ENCODE measurements at places on chromosomes 2 and 18.

GRCh38 chr2:241189093-241189855 lies 797 bp downstream of the ANO7 start:
- no peak for DNase-seq

GRCh38 chr2:71210292-71210691 lies 16.6 kb downstream of the PAIP2B start:
- no peak for DNase-seq

GRCh38 chr2:10080536-10081304 lies 509 bp upstream of the CYS1 start:
- DNase-seq = peak; percentile 9

GRCh38 chr2:241155936-241156335 lies 5.7 kb downstream of the PPP1R7 start:
- no peak for DNase-seq

DNA sequence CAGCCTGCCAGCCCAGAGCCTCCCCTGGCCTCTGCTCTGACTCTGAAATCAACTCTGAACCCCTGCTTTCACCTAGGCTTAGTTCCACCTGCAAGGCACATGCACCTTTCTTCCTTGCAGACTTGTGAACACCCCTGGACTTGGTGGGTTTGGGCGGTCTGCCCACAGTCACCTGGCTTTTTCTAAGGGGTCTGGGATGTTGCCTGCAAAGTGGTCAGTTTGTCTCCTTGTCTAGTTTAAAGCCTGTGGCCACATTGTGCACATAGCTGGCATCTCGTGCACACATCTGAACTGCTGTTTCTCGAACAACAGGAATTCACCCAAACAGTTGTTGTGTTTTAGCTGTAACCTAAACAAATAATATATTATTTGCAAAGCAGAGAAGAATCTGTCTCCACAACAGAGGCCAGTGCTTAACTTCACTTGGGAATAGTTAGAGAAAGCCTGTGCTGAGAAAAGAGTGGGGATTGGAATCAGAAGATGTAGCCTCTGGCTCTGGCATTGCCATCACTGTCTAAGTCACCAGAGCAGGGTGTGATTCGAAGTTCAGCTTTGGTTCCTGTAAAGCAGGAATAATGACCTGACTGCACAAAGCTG lies 108.5 kb downstream of the TMEM18 start:
- no peak for DNase-seq

- DNase-seq = no peak
Observed at GRCh38 chr18:26926066-26926675, 60.7 kb upstream of the AQP4 start.

- DNase-seq = no peak
Observed at GRCh38 chr2:27094353-27094984, 7.9 kb downstream of the KHK start.

DNA sequence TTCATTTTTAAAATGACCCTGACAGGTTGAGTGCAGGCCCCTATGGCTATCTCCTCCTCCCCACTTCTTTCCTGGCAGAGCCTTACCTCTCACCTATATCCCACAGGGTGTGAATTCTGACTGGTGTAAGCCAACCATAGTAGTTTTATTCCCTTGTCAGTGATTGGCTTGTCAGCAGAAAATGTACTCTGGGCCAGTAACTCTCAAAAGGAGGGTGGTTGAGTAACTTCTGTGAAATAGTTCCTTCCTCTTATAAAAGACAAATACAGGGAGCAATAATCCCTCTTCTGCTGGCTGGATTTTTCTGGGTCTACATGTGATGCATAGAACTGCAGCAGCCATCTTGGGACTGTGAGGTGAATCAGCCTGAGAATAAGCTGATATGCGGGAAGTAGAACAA lies 83.4 kb downstream of the RAPH1 start:
- no peak for DNase-seq

DNA sequence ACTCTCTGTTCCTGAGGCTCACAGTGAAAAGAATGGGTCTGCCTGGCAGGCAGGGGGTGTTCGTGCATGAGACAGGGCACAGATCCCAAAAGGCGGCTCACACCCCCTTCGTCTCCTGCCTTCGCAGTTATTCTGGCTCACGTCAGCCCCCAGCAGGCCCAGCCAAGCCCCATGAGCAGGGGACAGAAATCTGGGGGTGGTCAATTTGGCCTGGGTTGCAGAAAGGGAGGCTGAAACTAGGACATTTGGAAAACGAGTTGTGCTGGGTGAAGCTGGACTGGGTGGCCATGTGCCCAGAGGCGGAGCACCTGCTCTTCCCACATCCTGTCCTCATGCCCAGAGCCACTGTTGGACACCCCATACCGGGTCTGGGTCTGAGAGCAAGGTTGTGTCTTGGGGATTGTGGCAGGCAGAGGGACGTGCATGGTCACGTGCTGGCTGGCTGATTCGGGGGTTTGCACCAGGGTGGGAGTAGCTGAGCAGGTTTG lies 99.0 kb upstream of the MCFD2 start:
- no peak for DNase-seq

DNA sequence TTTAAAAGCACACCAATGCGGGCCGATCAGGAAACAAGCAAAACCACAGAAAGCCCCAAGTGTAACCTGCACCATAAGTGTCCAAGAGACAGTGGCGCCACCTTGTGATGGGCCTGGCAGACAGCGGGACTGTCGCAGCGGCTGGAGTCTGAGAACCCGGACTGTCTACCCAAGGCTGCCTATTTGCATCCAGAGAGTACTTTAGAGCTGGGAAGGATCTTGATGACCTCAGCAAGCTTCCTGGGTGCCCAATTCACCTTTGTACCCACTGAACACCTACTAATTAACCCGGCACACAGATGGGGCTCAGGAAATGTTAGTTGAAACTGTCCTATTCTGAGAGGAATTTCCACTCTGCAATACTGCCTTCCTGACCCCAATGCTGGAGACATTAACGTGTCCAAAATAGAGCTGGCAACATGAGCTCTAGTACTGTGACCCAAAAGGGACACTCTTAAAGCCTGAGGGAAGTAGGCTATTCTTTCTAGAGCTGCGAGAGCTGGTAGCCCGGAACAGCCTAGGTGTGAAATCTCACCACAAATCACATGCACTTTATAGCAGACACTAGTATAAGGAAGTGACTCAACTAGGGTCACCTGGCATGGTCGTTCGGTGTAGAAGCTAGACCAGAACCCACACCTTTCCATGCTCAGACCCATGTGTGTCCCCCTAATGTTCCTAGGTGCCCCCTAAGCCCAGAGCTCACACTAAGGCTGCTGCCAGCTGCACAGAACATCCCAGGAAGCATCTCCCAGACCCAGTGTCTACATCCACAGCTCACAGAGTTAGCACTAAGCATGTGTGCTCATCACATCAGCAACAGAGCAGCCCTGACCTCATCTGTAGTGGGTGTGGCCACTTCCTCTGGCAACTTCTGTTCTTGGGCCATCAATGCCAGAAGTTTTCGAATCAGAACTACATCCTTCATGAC lies 25.4 kb downstream of the POLR1A start:
- peak; percentile 80 for DNase-seq

DNA sequence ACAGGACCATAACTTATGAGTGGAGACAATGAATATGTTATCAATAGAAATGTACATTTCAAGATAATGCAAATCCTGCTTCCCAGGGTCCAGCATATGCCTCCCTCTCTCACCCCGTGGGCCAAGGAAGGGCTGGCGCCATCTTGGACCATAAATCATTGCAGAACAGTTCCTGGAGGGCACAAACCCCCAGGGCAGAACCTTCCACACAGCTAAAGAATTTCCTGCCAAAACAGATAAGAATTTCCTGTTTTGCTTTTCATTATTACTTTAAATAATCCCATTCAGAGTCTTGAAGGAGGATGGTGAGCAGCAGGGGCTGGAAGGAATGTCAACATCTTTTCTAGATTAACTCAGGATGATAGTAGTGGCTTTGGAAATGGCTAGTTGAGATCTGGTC lies 53.7 kb downstream of the EHD3 start:
- DNase-seq = no peak

DNA sequence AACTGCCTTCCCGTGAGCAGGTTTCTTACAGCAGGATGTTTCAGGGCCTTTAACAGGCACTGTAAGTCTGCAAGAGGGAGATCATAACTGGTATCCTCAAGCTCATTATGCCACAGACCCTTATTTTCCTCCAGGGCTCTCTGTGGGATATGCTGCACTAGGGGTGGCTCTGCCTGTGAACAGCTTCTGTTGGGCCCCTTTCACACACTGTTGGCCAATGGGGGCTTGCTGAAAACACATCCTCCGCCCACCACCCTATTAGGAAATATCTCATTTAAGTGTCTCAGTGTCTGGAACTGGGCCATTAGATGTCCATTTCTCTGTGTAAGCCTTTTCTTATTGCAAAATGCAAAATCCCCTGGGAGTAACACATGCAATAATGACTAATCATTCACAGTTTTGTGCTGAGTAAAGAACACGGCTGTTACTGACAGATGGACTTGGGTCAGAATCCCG lies 414.3 kb upstream of the HS6ST1 start:
- DNase-seq = no peak

All from CD4-positive, alpha-beta T cell treated with Interleukin-15 for 4 hours (primary cell).